ENCODE measurements at places on chromosomes 11 and 22.

- DNase-seq = no peak
These were observed 74.6 kb upstream of the TEAD1 start for GRCh38 chr11:12599408-12600143.

DNA sequence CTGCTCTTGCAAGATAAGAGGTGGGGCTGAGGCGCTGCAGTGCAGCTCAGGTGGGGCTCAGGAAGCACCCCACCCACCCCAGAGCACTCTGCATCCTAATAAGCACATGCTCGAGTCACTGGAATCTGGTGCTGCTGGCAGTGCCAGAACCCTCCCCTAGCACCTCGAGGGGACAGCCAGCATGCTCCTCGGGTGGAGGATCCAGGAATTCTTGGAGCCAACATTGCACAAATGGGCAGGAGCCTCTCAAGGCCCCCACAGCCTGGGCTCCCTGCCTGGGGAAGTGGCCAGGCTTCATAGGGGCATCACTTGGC, 27.5 kb upstream of the CABP7 start:
- no peak for DNase-seq

GRCh38 chr11:125481531-125481930, 14.5 kb downstream of the FEZ1 start:
- no peak for DNase-seq

DNA sequence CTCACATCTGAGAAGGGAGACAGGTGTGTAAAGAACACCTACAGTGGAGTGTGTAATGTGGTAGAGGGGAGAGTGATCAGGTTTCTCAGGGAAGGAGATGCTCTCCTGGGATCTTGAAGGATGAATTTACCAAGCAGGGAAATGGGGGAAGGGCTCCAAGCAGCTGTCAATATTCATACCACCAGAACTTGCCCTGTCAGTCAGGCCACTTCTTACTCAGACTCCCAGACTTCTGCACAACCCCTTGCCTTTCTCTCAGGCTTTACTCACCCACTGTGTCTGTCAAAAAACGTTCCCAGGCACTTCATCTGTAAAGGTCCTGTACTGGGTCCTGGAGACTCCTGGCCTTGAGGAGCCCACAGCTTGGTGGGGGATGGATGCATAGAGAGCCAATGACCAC, 14.0 kb upstream of the FCHSD2 start:
- no peak for DNase-seq

DNA sequence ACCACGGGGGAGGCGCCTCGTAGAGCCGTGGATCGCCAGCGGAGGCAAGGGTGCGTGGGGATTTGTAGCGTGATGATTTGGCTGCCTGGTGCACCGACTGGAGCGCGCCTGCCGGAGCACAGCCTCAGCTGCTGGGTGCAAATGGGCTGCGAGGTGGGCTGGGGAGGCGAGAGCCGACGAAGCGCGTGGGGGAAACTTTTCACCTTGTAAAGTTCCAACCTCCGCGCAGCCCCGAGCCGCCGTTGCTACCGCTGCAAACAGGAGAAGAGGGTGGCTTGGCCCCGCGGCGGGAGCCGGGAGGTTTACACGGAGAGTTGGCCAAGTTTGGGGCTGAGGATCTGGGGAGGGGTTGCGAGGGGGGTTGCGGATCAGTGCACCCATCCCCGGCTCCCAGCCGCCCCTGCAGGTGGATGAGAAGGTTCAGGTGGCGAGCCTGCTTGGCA, 528 bp downstream of the FAT3 start:
- no peak for DNase-seq

- DNase-seq = peak; percentile 80
These were observed 11.9 kb upstream of the NRIP3 start for GRCh38 chr11:9015677-9016076.

- DNase-seq = peak; percentile 46
These were observed 335 bp downstream of the TMEM138 start for GRCh38 chr11:61362542-61362875.

GRCh38 chr11:15768321-15768720, 588.0 kb downstream of the SOX6 start:
- no peak for DNase-seq

- DNase-seq = no peak
These were observed 26.5 kb downstream of the SGSM3 start for GRCh38 chr22:40396882-40397281.

- DNase-seq = no peak
These were observed 8.7 kb upstream of the LTO1 start for GRCh38 chr11:69683764-69684333.

- no peak for DNase-seq
These were observed 2.0 kb downstream of the PDGFB start for GRCh38 chr22:39242595-39243438.

DNA sequence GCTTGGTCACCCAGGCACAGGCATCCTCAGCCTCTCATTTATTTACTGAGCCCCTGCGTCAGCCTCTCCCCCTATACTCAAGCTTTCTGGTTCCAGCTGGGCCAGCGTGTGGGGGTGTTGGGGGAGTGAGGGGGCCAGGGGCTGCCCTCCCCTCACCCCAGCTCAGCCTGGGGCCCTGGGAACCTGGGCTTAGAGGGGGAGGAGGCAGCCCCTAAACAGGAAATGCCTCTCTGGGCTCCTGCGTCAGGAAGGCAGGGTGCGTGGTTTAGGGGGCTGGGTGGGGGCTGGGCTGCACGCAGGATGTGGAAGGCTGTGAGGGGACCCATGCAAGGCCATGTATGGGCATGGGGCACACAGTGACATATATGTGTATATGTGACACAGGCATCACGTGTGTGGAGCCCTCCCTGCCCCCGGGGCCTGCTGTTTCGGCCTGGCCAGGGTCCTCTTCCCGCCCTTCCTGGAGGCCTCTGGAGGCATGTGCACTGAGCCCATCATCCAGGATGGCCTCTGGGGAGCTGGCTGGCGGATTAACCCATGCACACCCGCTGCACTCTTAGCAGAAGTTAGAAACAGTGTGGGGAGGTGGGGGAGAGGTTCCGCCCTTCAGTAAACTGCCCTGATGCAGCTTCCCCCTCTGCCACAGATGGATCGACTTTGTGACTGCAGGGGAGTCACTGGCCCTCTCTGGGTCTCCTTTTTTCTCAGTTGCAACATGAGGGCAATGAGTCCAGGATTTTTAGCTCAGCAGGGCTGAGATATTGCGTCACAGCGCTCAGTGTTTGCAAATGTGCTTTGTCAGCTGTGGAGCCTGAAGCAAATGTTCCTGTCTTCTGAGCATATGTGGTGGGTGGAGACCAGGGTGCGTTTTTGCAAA, 1.1 kb upstream of the CD248 start:
- peak; percentile 93 for DNase-seq

DNA sequence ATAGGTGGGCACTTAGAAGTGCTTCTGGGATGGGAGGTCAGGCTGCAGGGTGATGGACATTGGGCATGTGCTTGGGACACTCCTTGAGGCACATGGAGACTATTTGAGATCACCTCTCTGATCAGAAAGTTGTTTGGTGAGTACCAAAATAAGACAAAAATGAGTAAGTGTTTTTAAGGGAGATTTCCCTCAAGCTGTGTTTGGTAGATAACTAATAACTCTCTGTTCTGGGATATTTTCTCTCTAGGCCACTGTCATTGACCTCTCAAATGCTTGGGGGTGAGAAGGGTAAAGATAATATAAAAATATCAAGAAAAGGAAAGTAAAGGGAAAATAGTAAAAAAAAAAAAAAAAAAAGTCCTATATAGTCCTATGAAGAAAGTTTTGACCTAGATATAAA, 117.8 kb downstream of the TEAD1 start:
- no peak for DNase-seq

DNA sequence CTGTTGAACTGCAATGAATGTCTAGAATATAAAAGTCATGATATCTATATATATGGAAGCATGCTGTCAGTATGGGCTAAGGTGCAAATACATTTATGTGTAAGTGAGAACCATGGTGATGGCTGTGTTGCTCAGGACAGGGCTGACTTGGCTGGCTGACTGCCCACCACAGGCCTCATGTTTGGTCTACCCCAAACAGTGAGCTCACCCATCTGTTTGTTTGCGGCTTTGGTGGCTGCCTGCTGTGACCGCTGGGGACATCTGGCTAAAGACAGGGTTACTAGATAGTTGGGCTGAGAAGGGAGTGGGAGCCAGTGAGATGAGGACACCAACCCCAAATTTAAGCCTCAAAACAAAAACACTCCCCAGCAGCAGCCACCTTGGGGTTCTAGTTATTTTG, 6.3 kb downstream of the CD44 start:
- peak; percentile 44 for DNase-seq

GRCh38 chr22:29951791-29952413, 68.9 kb downstream of the MTMR3 start:
- no peak for DNase-seq

GRCh38 chr11:125448136-125448535, 47.9 kb downstream of the FEZ1 start:
- peak; percentile 14 for DNase-seq

DNA sequence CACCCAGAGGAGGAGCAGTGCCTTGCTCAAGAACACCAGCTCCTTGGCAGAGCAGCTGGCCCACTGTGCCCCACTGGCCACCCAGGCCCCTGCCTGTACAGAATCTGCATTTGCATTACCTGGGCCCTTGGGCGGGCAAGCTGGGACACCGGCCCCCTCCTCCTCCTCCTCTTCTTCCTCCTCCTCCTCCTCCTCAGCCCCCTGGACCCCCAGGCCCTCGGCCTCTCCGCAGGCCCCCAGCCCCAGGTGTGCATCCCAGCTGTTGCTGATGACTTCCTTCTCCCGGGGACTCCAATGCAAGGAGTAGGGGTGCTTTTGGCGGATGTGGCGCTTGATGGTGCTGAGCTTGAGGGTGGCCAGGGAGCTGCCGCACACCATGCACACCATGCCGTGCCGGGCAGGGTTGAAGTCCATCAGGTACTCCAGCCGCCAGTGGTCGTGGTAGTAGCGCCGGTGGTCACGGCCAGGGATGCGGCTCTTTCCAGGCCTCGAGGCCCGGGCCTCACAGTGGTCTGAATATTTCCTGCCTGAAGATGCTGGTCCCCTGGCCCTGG, 2.8 kb downstream of the ZFTA start:
- no peak for DNase-seq

DNA sequence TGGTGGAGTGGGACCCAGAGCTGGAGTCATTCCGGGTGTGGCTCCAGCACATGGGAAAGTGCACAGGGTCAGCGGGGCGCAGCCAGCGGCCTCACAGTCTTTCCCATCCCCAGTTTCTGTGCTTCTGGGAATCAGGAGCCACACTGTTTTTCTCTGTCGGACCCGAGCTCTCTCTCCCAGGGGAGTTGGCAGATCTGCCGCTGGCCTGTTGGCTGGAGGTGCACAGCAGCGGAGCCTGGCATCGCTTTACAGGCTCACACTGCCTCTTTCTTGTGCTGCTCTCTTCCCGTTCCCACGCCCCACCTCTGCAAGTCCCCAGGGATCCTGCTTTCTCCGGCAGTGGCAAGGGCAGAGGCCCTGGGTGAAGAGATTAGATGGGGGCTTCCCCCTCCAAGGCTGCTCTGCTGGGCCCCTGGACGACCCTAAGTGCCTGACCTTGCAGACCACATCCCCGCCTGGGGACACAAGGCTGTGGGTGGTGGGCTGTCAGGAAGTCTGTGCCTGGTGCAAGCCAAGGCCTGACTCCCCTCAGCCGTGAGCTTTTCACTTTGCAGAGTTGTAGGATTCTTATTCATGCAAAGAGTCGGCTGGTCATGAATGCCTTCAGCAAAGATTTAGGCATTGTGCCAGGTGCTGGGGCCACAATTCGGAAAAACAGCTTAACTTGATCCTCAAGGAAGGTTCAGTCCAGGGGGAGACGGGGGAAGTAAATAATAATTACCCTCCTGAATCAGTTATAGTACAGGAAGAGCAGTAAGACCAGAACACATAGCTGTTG, 116.3 kb downstream of the TIMP3 start:
- no peak for DNase-seq

DNA sequence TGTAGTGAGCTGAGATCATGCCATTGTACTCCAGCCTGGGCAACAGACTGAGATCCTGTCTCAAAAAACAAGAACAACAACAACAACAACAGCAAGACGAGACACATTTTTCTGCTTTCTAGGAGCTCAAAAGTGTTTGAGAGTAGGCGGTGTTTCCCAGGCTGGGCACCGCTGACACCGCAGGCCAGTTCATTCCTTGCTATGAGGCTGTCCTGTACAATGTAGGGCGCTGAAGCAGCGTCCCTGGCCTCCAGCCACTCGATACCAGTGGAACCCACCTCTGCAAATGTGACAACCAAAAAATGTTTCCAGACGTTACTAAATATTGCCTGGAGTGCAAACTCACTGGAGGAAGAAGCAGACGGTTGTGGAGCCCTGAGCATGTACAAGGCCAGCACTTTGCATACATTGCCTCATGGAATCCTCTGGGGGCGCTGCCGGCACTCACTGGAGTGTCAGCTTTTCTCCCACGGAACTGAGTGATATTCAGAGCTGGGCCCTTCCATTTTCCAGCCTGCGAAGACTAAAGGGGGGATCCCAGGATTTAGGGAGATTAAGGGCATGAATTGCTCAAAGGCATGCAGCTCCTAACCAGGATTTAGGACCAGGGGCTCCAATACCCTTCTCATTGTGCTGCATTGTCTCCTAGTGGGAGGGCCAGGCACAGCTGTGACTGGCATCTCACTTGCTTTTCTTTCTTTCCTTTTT, 5.8 kb upstream of the MIEF1 start:
- peak; percentile 49 for DNase-seq

- peak; percentile 85 for DNase-seq
These were observed 65.6 kb downstream of the CCDC81 start for GRCh38 chr11:86440305-86440716.

- no peak for DNase-seq
These were observed 22.9 kb downstream of the SYTL2 start for GRCh38 chr11:85787809-85788760.

- DNase-seq = no peak
These were observed 85.5 kb downstream of the XRRA1 start for GRCh38 chr11:74863410-74863809.

- peak; percentile 70 for DNase-seq
These were observed 29.1 kb upstream of the BIRC3 start for GRCh38 chr11:102287964-102288724.

- no peak for DNase-seq
These were observed at the start of gene KREMEN1 for GRCh38 chr22:29072979-29073617. TSS of gene KREMEN1 (plus strand) at chr22:29073035. CDS start at chr22:29073131, 96 bp downstream.

DNA sequence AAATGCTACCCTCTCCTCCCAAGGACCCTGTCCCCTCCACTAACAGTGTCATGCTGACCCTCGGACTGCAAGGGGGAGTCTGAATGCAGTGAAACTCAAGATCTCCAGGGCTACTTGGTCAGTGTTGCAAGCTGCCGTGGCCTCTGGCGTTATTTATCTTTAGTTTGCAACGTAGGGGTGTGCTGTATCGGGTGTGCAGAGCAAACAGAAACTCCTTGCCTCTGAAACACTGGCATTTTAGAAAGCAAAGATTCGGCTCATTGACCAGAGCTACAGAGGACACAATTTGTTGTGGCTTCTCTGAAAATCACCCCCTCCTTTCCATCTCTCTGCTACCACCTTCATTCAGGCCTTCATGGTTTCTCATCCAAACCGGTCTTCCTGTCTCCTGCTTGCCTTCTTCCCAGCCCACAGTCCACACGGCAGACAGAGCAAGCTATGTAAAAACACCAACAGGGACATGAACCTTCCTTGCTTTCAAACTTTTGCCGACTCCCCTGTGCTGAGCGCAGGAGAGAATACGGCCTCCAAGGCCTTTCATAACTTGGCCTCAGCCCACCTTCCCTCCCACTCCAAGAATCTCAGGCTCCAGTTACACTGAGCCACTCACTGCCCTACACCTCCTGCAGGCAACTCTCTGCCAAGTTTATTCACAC, 14.9 kb downstream of the FZD4 start:
- peak; percentile 77 for DNase-seq

- DNase-seq = no peak
These were observed 112.6 kb upstream of the E2F8 start for GRCh38 chr11:19353287-19353850.

GRCh38 chr11:45248501-45249011, 37.6 kb downstream of the SYT13 start:
- no peak for DNase-seq
